Non-pigmented ciliary epithelial cell (primary cell): ENCODE measurements at places on chromosomes 12 and 14.

DNA sequence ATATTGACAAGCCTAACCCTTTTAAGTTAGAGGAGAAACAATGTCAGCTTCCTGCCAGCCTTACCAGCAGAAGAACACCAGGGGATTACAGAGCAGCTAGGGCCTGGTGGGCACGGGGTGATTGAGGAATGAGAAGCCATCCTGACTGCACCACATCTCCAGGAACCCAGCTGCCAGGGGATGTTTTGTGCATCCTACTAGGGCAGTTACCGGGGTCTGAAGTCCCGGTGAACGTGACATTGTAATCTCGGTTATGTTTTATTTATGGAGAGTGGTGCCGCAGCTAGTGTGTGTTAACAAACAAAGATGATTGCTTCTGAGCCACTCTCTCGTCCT is 115.9 kb downstream of the BCL11B start:
- no peak for DNase-seq

- DNase-seq, result no peak
Measured at GRCh38 chr14:68479247-68479646, 313.6 kb downstream of the ZFP36L1 start.

DNA sequence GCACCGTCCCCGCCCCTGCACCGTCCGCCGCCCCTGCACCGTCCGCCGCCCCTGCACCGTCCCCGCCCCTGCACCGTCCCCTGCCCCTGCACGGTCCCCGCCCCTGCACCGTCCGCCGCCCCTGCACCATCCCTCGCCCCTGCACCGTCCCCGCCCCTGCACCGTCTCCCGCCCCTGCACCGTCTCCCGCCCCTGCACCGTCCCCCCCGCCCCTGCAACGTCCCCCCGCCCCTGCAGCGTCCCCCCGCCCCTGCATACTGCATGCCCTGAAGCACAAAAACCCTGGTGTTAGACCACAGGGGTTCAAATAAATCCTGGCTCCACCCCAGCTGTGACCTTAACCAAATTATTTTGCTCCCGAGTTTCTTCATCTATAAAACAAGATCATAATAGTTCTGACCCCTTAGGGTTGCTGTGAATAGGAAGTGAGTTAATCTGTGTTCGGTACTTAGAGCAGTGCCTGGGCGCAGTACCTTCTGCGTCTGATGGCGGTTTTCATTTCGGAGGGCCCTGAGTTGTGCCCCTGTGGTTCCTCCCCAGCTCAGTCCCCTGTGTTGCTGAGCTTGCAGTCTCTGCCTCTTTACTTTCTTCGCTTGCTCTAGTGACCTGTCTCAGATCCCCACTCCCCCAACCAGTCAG is 38.1 kb downstream of the ESRRB start:
- no peak for DNase-seq

DNA sequence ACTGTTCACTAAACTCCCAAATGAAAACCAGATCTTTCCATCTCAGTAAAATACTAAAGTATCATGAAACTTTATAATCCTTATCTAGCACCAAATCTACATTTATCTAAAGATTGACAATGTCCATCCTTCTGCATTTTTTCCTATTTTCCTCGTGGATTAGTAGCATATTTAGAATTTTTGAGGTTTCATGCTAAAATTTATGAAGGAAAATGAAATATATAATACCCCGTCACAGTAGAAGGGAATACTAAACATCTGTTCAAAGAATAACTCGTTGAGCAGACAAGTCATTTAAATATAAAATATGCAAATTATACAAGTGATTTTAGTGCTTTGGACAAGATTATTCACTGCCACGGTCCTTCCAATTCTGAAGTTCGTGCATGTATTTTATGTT is 122.7 kb upstream of the SLCO1C1 start:
- no peak for DNase-seq

- no peak for DNase-seq
Measured at GRCh38 chr12:98901189-98901588, 256.1 kb downstream of the APAF1 start.

GRCh38 chr12:6231359-6232268 is 31.4 kb downstream of the CD9 start:
- DNase-seq, result no peak

DNA sequence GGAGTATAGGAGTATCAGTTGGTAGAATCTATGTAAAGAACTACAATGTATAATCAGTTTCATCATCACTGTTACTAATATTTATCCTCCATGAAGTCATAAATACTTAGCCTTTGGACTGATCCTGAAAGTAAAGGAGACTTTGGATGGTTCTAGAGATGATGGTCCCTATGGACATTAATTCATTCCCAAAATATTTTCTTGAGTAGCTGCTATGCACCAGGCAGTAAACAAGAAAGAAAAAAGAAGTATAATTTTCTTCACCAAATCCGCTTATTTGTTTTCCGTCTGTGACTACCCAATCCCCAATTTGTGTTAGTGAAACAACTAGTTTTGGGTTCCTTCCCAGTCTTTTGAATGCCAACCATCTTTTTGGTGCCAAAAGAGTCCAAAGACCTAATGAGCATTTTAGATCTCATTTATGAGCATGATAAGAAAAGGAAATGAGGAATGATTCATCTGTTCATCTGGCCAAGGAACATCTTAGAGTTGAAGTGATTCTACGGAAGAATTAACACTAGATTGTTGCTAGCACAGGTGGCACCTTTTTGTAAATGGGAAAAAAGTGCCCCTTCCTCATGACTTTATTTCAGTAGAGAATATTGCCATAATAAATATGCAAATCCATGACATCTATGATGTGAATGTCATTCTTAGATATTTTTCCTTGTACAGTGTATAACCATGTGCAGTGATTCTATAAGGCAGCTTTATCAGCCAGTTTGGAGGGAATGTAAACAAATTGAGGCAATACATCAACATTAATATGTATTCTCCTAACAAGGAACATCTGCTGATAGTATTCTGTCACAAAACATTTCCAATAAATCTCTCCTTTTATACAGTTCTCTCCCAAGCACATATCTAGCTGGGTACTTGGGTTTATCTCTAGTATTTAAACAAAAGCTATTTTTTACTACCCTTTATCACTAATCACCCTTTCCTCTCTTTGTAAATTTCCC is 85.1 kb upstream of the CCDC91 start:
- no peak for DNase-seq

- DNase-seq, result no peak
Measured at GRCh38 chr12:109696485-109697269, 16.9 kb upstream of the FAM222A start.

- no peak for DNase-seq
Measured at GRCh38 chr12:6604259-6605029, 2.7 kb downstream of the CHD4 start.

DNA sequence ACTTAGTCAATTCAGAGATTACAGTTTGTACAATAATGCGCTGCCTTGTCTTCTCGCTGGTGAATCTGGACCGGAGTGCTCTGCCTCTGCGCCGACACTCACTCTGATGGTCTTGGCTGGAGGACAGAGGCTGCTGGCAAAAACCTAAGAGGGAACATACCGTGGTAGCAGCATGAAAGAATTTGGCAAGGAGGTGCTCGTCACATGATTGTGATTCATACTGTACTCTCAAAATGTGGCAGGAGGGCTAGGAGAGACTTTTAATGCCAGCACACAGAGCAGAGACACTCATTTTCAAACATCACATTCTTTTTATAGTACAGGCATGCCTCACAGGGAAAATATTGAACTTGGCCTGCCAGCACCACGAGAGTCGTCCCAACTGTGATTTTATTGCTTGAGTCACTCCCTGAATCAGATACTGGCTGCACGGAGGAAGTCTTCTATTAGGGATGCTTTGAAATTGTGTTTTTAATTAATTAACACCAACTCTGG is 67.8 kb downstream of the HMGA2 start:
- peak; percentile 95 for DNase-seq

- no peak for DNase-seq
Measured at GRCh38 chr14:61538464-61539022, 156.8 kb upstream of the HIF1A start.

GRCh38 chr12:21850419-21850818 is 75.9 kb upstream of the KCNJ8 start:
- no peak for DNase-seq

- no peak for DNase-seq
Measured at GRCh38 chr12:102050660-102051430, 10.9 kb downstream of the WASHC3 start.
